ENCODE measurements at places on chromosomes 6 and 20. TPM values are rescaled to one million over a fixed set of nuclear protein-coding genes. Genes with fewer than 3 reads are reported as not detected.

GRCh38 chr6:31158863-31159855, 770 bp downstream of the TCF19 start:
- DNase-seq = no peak
- peak overlapping the region; percentile 84 for H3K4me3 ChIP-seq
- H3K4me1 ChIP-seq = peaks cover 17% of the 10 kb centered on the region
- H3K27me3 ChIP-seq = no peaks in the 10 kb centered on the region

GRCh38 chr6:44012078-44012493, 115.2 kb downstream of the MRPL14 start:
- peaks cover 2% of the 10 kb centered on the region for H3K27me3 ChIP-seq
- H3K36me3 ChIP-seq = no peaks in the 10 kb centered on the region
- no peak overlapping the region for H3K27ac ChIP-seq
- H3K4me3 ChIP-seq = no peak overlapping the region
- DNase-seq = no peak

GRCh38 chr6:68473433-68474210, 161.5 kb upstream of the ADGRB3 start:
- no peaks in the 10 kb centered on the region for H3K27me3 ChIP-seq
- no peak overlapping the region for H3K4me3 ChIP-seq
- no peaks in the 10 kb centered on the region for H3K36me3 ChIP-seq
- no peaks in the 10 kb centered on the region for H3K4me1 ChIP-seq
- H3K27ac ChIP-seq = no peak overlapping the region

- H3K36me3 ChIP-seq = peaks cover 6% of the 10 kb centered on the region
- no peak overlapping the region for H3K4me3 ChIP-seq
- peaks cover 17% of the 10 kb centered on the region for H3K4me1 ChIP-seq
- no peak overlapping the region for H3K27ac ChIP-seq
- no peak for DNase-seq
Measured at GRCh38 chr20:32184961-32185603, 22.5 kb downstream of the PLAGL2 start.

GRCh38 chr6:168039301-168039700, 39.7 kb downstream of the FRMD1 start:
- no peaks in the 10 kb centered on the region for H3K36me3 ChIP-seq
- H3K27me3 ChIP-seq = peaks cover 10% of the 10 kb centered on the region

- H3K27ac ChIP-seq = no peak within 1 kb of the TSS
- peak within 1 kb of the TSS; percentile 52 for H3K4me3 ChIP-seq
- H3K27me3 ChIP-seq = peaks cover 27% of the 10 kb centered on the region
- H3K4me1 ChIP-seq = peaks cover 3% of the 10 kb centered on the region
Measured at GRCh38 chr6:116764961-116765841, at the start of gene FAM162B. FAM162B (minus strand) TSS chr6:116765719; CDS start chr6:116765576, 143 bp downstream.

GRCh38 chr6:57017841-57018240, 28.7 kb upstream of the KIAA1586 start:
- H3K27me3 ChIP-seq = no peaks in the 10 kb centered on the region
- no peak for DNase-seq
- no peak overlapping the region for H3K27ac ChIP-seq

- no peak overlapping the region for H3K4me3 ChIP-seq
- H3K27ac ChIP-seq = no peak overlapping the region
- no peaks in the 10 kb centered on the region for H3K36me3 ChIP-seq
- peaks cover 23% of the 10 kb centered on the region for H3K27me3 ChIP-seq
Measured at GRCh38 chr6:7532232-7532631, 9.2 kb upstream of the DSP start.

- peaks cover 2% of the 10 kb centered on the region for H3K36me3 ChIP-seq
- H3K4me3 ChIP-seq = peak within 1 kb of the TSS; percentile 92
- peaks cover 14% of the 10 kb centered on the region for H3K4me1 ChIP-seq
Measured at GRCh38 chr6:154510144-154510905, at the start of gene CNKSR3. CNKSR3 (minus strand) TSS chr6:154510685; CDS start chr6:154510114, 571 bp downstream.

GRCh38 chr6:167403427-167403826, 78.5 kb downstream of the TTLL2 start:
- H3K4me3 ChIP-seq = no peak overlapping the region
- H3K27ac ChIP-seq = no peak overlapping the region
- DNase-seq = no peak
- H3K4me1 ChIP-seq = no peaks in the 10 kb centered on the region
- H3K36me3 ChIP-seq = no peaks in the 10 kb centered on the region
- peaks cover 23% of the 10 kb centered on the region for H3K27me3 ChIP-seq

DNA sequence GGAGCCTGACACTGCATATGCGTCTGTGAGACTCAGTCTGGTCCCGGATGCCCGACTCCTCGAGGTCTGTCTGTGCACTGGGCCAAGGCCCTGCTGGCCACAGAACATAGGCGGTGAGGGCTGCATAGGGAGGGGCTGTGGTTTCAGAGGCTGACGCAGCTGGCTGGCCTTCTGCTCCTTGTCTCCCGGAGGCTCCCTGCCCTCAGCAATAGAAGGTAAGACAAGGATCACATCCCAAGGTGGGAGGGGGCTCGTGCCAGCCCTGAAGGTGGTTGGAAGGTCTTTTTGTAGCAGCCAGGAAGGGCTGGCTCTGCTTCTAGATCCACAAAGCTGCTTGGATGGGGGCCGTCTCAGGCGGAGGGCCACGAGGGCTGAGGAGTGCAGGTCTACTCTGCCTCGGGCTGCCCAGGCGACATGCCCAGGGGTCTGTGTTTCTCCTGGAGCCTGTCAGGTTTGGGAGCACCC, 239.8 kb upstream of the SULF2 start:
- peaks cover 5% of the 10 kb centered on the region for H3K4me1 ChIP-seq
- peaks cover 15% of the 10 kb centered on the region for H3K27me3 ChIP-seq
- no peak overlapping the region for H3K4me3 ChIP-seq
- peak; percentile 78 for DNase-seq
- H3K27ac ChIP-seq = peak overlapping the region; percentile 7

DNA sequence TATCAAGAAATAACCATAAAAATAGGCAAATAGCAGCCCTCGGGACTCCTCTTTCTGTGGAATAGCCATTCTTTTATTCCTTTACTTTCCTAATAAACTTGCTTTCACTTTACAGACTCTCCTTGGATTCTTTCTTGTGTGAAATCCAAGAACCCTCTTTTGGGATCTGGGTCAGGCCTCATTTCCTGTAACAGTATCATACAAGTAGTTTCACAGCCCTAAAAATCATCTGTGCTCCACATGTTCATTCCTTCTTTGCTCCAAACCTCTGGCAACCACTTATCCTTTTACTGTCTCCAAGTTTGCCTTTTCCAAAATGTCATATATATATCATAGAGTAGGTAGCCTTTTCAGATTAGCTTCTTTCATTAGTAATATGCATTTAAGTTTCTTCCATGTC, 13.5 kb upstream of the NT5E start:
- H3K36me3 ChIP-seq = no peaks in the 10 kb centered on the region
- no peak overlapping the region for H3K4me3 ChIP-seq
- H3K4me1 ChIP-seq = peaks cover 4% of the 10 kb centered on the region
- H3K27ac ChIP-seq = peak overlapping the region; percentile 82

GRCh38 chr6:78909391-78909790, 42.0 kb downstream of the IRAK1BP1 start:
- H3K4me1 ChIP-seq = peaks cover 5% of the 10 kb centered on the region
- H3K4me3 ChIP-seq = no peak overlapping the region

DNA sequence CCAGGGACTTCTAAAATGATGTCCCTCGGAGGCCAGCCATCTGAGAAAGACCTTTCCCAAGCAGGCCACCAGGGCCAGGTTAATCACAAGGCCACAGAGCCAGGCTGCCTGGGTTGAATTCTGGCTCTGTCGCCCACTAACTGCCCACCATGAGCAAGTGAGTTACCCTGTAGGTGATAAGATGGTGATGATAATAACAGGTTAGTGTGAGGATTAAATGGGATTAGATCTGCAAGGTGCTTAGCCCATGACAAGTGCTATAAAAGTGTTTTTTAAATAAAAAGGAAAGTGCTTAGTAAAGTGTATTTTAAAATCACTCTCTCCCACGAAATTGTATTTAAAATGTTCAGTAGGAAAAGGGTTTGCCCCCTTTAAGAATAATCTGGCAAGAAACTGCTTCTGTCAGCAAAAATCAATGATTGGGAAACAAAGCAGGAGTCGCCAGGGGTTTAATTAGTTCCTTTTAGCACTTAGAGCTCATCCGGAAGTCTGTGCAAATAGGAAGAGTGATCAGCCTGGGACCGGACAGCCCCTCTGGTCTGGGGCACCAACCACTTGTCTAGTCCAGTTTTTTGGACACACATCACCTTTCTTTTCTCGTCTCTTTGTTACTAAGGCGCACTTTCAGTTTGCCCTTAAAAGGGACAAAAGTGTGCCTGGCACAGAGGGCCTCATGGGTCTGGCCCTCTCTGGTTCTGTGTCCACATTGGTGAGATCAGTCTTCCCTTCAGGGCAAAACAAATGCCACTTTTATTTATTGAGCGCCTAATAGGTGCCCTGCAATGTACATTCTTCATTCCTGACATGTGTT, 150.4 kb downstream of the GRM4 start:
- H3K4me1 ChIP-seq = peaks cover 2% of the 10 kb centered on the region
- peak; percentile 24 for DNase-seq
- H3K27ac ChIP-seq = no peak overlapping the region
- H3K36me3 ChIP-seq = no peaks in the 10 kb centered on the region
- peaks cover 7% of the 10 kb centered on the region for H3K27me3 ChIP-seq
- H3K4me3 ChIP-seq = no peak overlapping the region

DNA sequence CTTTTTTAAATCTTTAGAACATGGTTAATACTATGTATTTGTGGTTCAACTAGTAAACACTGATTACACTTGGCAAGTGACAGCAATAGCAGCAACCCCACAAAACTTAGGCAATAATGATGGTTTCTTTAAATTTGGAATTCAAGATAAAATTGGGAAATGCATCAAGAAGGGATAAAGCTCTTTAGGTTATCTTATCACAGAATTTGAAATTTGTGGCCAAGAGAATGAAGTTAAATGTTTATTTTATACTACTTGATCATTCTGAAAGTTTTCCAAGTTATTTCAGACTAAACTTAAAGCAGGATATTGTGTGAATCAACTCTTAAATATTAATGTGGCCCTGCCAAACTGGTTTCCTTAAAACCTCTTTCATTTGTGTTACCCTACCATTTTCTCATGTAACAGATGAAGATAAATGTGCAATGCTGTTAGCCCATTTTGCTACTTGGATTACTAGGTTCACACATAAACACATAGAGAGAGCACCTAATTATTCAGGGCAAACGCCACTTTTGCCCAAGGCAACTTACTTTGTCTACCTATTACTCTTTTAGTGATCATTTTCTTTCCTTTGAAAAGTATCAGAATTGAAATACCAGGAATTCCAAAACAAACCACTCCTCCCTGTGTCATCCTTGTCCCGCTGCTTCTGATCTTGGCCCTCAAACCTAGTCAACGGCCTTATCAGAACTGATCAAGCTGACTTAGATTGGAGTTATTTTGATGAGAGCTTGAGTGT, 186.7 kb upstream of the TENT5A start:
- H3K4me3 ChIP-seq = no peak overlapping the region
- H3K27me3 ChIP-seq = no peaks in the 10 kb centered on the region
- H3K4me1 ChIP-seq = no peaks in the 10 kb centered on the region
- DNase-seq = peak; percentile 35

- no peaks in the 10 kb centered on the region for H3K4me1 ChIP-seq
- DNase-seq = no peak
- no peak overlapping the region for H3K4me3 ChIP-seq
- no peaks in the 10 kb centered on the region for H3K27me3 ChIP-seq
- H3K36me3 ChIP-seq = no peaks in the 10 kb centered on the region
Measured at GRCh38 chr20:47389867-47390347, 33.4 kb upstream of the ZMYND8 start.

DNA sequence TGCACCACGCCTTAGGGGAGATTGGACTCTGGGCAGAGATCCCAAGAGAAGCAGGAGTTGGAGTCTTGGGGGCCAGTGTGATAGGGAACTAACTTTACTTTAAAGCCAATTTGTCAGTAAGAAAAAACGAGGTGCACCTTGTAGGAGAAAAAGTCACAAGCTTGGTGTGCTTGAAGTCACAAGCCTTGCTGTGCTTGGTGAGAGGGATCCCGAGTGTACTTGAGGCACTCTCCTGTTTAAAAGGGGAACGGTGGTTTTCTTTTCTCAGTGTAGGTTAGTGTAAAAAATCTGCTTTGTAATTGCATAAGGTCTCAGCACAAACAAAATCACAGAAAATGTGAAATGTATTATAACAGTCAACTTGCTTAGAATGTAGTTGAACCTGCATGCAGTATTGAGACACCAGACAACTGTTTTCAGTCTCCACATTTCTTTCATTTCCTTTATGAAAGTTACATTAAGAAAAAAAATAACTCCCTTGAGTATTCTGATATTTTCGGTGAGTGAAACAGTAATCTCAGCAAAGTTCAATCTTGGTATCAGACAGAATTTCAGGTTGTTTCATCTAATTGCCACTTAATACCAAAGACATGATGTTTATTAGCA, 111.1 kb upstream of the DUSP22 start:
- H3K27ac ChIP-seq = no peak overlapping the region
- no peaks in the 10 kb centered on the region for H3K36me3 ChIP-seq
- H3K4me3 ChIP-seq = no peak overlapping the region
- DNase-seq = no peak

DNA sequence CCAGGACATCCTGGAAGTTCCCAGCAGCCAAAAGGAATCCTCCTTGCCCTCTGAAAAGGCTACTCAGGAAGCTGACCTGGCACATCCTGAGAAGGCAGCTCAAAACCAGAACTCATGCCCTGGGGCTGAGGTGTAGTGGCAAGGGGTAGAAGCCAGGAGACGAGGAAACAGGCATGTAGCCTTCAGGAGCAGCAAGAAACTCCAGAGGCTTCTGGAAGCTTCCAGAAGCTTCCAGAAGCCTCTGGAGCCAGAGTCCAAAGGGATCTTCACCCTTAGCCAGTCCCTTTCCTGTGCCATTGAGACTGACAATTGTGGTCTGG, 43.9 kb downstream of the BMP7 start:
- peaks cover 20% of the 10 kb centered on the region for H3K27me3 ChIP-seq
- H3K4me3 ChIP-seq = no peak overlapping the region
- H3K36me3 ChIP-seq = no peaks in the 10 kb centered on the region
- no peak overlapping the region for H3K27ac ChIP-seq

- H3K4me3 ChIP-seq = no peak overlapping the region
- peak overlapping the region; percentile 44 for H3K27ac ChIP-seq
- no peaks in the 10 kb centered on the region for H3K36me3 ChIP-seq
- peak; percentile 88 for DNase-seq
- H3K27me3 ChIP-seq = no peaks in the 10 kb centered on the region
- peaks cover 3% of the 10 kb centered on the region for H3K4me1 ChIP-seq
Measured at GRCh38 chr6:122075917-122076316, 323.5 kb upstream of the HSF2 start.

GRCh38 chr6:12112540-12113189, 100.6 kb downstream of the HIVEP1 start:
- no peaks in the 10 kb centered on the region for H3K4me1 ChIP-seq
- DNase-seq = no peak
- no peak overlapping the region for H3K27ac ChIP-seq
- no peaks in the 10 kb centered on the region for H3K27me3 ChIP-seq
- peaks cover 18% of the 10 kb centered on the region for H3K36me3 ChIP-seq

- no peak for DNase-seq
- H3K27ac ChIP-seq = no peak overlapping the region
- no peak overlapping the region for H3K4me3 ChIP-seq
- no peaks in the 10 kb centered on the region for H3K36me3 ChIP-seq
- H3K4me1 ChIP-seq = peaks cover 3% of the 10 kb centered on the region
Measured at GRCh38 chr6:28725890-28726348, 197.9 kb downstream of the TRIM27 start.

The NTSR1 gene
- 0.23 TPM for polyA plus RNA-seq

The SLC13A3 gene
- polyA plus RNA-seq = 4.2 TPM

The VWA7 gene
- polyA plus RNA-seq = 1.6 TPM

The SLPI gene
- polyA plus RNA-seq = 0.65 TPM

The METTL24 gene
- 1.0 TPM for polyA plus RNA-seq

The PAX1 gene
- polyA plus RNA-seq = 0.71 TPM

The LY6G5C gene
- polyA plus RNA-seq = 3.4 TPM

The ID4 gene
- 5.1 TPM for polyA plus RNA-seq

The MEI4 gene
- 0.04 TPM for polyA plus RNA-seq

The LSM14B gene
- polyA plus RNA-seq = 70.4 TPM

All from muscle of leg (tissue), 16 donors.